ENCODE measurements at places on chromosomes 13 and 19.

- no peak for DNase-seq
These were observed 830.8 kb downstream of the DIAPH3 start for GRCh38 chr13:59332966-59333365.

- DNase-seq = no peak
These were observed 3.3 kb downstream of the RNASEH2B start for GRCh38 chr13:50912851-50913250.

DNA sequence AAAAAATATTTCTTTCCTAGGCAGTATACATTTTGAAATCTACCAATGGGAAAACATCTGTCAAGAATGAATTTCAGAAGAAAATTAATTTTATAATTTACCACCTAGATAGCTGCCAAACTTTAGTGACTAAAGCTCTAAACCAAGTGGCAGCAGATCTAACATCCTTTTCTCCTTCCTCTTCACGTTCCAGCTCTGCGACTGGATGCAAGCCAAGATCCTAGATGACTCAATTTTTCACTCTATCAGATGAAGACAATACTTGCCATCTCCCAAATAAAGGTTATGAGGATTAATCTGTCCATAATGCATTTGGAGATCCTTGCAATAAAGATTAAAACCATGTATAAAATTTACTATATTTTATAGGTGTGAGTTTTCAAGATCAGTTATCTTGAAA, 66.7 kb upstream of the MIR17HG start:
- no peak for DNase-seq

DNA sequence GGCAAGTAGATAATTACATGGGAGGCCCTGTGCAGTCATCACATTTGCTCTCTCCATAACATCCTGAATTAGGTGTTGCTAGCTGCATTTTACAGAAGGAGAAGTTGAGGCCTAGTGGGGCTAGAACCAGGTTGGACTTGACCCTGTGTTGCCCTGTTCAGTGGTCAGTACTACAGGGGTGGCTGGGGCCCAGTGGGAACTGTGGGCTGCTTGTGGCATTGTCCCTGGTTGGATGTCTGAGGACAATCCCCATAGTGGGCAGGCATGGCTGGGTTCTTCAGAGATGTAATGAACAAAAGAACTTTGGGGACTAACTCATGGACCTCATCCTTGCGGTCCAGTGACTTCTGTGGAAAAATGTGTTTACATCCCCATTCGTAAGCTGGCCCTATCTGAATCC, 38.9 kb downstream of the MTUS2 start:
- DNase-seq = no peak

GRCh38 chr13:80123945-80124344, 217.0 kb downstream of the SPRY2 start:
- DNase-seq = no peak
